ENCODE measurements at places on chromosomes 7 and 10.
A peak's percentile ranks its signal among the peaks of the same experiment; 100 is the strongest.

DNA sequence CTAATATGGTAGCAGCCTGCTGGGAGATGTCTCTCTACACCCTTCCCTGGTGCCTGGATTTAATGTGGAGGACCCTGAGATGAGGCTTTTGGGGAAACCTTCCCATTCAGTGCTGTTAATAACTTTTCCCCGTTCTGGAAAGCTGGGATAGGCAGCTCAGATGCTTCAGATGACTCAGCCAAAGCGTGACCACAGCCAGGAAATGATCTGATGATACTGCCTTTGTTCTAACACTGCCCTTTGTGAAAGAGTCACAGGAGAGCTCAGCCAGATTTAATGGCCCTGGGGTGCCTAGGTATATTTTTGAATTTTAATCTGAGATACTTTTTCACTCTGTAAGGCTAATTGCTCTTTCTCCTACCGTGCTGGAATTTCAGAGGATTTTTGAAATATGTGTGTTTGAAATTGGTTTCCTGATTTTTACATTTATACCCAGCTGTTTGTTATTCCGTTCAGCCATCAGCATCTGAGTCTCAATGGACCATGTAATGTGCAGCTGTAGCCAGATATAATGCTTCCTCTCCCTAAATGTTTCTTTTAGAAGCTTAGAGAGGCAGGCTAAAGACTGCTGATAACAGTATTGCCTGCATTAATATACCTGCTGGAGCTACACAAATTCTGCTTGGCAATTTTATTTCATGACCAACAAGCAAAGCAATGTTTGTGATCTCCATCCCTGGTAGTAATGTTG, 17.8 kb downstream of the CELF2 start:
- no peak for DNase-seq

- no peak for DNase-seq
These were observed 131.1 kb downstream of the KCND2 start for GRCh38 chr7:120404042-120404441.

GRCh38 chr7:27115221-27116026, 12.9 kb upstream of the HOXA2 start:
- DNase-seq, result no peak

GRCh38 chr7:71311576-71311975, 179.6 kb downstream of the GALNT17 start:
- no peak for DNase-seq

- DNase-seq, result peak; percentile 36
These were observed 96.3 kb upstream of the DDC start for GRCh38 chr7:50661345-50662040.
